Activated CD4-positive, alpha-beta T cell treated with anti-CD3 and anti-CD28 coated beads, Interleukin-2, amount 10 ng/mL, durations not matched to agents 24 days and 14 days (primary cell): ENCODE measurements at places on chromosomes 4 and X. TPM values are rescaled to one million over a fixed set of nuclear protein-coding genes. Genes with fewer than 3 reads are reported as not detected.

- DNase-seq = no peak
Observed at GRCh38 chr4:169096221-169096620, 86.2 kb upstream of the CBR4 start.

- DNase-seq = no peak
Observed at GRCh38 chr4:45317276-45317675, 590.9 kb upstream of the GNPDA2 start.

GRCh38 chr4:13611283-13611842 is 16.2 kb downstream of the BOD1L1 start:
- DNase-seq = no peak

GRCh38 chrX:276581-277201 is 4.5 kb upstream of the PLCXD1 start:
- peak; percentile 65 for DNase-seq

The ARX gene
- not detected in 2 replicates for total RNA-seq

The DCAF12L2 gene
- not detected in 2 replicates for total RNA-seq

The GK2 gene
- not detected in 2 replicates for total RNA-seq
